GM12865 (cell line): ENCODE measurements at places on chromosomes 4 and X.

DNA sequence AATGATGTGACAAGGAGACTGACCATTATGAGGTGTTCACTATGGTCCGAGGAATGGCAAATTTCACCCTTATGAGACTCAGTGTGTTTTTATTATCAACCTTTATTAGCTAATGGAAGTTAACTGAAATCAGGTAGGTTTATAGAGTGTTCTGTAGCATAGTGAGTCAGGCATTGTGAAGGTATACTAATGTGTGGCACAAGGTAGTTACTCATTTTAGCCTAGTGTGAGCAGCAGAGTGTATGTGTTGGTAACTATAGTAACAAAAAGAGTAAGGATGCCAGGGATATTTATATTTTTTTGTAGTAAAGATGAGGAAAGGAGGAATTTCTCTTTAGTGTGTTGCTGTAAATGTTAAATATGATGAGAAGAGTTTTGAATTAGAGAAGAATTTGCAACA, 12.0 kb downstream of the PDLIM5 start:
- no peak for DNase-seq

DNA sequence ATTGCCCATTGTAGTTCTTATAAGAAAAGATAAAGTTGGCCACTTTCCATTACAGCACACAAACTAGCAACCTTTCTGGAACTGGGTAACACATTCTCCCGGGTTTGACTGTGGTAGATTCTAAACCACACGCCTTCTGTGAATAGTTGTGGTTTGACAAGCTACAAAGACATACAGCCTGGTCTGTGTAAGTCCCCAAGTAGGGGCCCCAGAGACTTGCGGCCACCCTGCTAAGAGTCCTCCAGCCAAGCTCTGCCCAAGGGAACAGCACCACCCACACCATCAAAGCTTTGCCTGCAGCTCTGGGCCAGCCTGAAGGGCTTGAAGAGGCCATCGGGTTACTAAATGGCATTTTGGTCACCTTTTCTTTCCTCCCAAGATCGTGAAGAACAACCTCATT, 203.4 kb downstream of the MAML3 start:
- DNase-seq = peak; percentile 87

- DNase-seq = no peak
These were observed 3.8 kb upstream of the FGG start for GRCh38 chr4:154616287-154616686.

DNA sequence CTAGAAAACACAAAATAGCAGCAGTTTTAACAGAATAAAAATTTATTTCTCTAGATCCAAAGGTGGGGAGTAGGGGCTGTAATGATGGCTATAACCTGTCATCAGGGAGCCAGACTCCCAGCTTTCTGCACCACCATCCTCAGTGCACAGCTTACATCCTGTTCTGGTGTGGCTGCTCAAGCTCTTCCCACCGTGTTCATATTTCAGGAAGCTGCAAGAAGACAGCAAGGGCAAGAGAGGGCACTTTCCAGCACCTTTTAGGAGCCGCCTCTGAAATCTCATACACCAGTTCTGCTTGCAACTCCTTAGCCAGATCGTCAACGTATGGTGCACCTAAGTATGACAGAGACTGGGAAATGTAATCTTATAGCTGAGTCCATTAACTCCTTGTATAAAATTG, 253.7 kb downstream of the CENPC start:
- no peak for DNase-seq

- DNase-seq = no peak
These were observed 97.6 kb downstream of the SLC34A2 start for GRCh38 chr4:25753239-25753638.

DNA sequence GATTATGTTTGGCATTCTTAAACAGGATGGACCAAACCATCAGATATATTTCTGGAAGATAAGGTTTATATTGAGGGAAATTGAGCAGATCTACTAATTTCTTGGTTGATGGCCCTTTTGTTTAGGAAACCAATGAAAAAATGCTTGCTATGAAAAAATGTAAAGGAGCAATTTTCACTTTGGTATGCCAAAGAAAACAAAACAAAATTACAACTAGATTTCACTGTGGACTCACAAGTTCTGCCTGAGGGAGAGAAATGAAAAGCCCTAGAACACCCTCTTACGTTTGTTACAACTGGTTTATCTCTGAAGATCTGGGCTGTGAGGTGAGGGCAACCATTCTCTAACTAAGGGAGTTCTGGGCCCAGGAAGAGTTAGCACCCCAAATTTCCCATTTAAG, 122.5 kb upstream of the IL15 start:
- DNase-seq = no peak

- no peak for DNase-seq
These were observed 11.1 kb downstream of the GASK1B start for GRCh38 chr4:158161551-158162354.

GRCh38 chr4:40281913-40282312, 53.2 kb upstream of the CHRNA9 start:
- no peak for DNase-seq

DNA sequence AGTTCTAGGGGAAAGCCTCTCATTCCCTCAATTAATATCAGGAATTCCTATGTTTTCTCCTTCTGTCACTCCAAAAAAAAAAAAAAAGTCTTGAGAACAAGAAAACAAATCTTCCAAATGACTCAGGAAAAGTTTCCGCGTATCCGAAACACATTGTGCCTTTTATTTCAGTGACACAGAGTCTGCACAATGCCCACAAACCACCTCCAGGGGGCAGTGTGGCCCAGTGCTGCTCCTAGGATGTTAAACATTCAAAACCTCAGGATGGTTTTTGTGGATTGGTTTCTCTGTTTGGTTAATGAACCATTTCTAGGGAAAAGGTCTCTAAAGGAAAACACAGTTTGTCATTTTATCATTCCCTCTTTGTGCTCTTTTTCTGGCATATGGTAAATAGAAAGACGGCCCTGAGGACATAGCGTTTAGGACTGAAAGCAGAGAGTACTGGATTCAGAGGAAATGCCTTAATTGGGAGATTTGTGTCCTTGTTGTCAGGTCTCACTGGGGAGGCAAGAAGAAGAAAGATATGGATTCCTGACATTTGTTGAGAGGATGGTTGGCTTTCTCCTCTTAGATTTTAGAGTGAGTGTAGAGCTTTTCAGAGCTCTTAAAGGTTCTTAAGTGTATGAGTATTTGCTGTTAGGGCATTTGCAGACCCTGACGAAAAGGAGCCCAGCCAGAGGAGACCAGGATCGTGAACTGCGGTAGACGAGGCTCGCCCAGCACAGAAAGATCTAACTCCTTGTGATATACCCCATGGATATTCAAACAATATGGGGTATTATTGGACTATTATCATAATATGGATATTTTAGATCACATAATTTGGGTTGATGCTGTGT, 65.7 kb upstream of the MAP9 start:
- DNase-seq = peak; percentile 59

- peak; percentile 42 for DNase-seq
These were observed 87.5 kb downstream of the TRAPPC11 start for GRCh38 chr4:183746305-183747229.

- DNase-seq = no peak
These were observed 40.6 kb upstream of the ADGRA3 start for GRCh38 chr4:22556495-22556894.

- DNase-seq = peak; percentile 8
These were observed 722 bp upstream of the NBDY start for GRCh38 chrX:56728321-56728720.

DNA sequence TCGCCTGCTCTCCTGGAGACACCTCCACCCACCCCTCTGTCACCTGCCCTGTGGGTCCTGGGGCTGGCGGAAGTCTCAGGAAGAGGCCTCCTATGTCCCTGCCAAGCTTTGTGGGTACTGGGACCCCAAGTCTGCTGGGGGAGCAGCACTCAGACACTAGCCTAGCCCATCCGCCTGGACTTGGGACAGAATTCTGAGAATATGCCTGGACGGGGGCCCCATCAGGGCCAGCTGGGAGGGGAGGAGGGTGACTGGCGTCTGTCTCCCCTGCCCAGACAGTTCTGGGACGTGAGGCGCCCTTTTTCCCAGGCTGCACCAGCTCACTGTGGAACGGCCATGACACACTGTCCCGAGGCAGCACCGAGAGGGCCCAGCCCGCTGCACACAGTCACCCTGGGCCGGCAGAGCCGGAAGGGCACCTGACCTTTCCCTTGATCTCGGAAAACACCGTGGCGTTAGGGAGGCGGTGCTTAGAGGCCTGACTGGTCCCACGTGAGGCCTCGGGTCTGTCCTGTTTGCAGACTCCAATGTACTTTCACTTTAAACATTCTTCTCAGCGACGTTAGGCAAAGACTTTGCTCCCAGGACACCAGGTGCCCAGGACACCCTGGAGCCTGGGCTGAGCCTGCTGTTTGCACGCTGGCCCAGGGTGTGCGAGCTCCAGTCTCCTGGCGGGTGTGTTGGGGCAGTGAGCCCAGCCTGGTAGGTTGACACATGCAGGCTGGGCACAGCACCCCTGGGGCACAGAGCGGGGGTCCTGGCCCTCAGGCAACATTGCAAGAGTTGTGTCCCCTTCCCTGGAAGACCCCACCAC, 700 bp downstream of the SLC26A1 start:
- peak; percentile 89 for DNase-seq

DNA sequence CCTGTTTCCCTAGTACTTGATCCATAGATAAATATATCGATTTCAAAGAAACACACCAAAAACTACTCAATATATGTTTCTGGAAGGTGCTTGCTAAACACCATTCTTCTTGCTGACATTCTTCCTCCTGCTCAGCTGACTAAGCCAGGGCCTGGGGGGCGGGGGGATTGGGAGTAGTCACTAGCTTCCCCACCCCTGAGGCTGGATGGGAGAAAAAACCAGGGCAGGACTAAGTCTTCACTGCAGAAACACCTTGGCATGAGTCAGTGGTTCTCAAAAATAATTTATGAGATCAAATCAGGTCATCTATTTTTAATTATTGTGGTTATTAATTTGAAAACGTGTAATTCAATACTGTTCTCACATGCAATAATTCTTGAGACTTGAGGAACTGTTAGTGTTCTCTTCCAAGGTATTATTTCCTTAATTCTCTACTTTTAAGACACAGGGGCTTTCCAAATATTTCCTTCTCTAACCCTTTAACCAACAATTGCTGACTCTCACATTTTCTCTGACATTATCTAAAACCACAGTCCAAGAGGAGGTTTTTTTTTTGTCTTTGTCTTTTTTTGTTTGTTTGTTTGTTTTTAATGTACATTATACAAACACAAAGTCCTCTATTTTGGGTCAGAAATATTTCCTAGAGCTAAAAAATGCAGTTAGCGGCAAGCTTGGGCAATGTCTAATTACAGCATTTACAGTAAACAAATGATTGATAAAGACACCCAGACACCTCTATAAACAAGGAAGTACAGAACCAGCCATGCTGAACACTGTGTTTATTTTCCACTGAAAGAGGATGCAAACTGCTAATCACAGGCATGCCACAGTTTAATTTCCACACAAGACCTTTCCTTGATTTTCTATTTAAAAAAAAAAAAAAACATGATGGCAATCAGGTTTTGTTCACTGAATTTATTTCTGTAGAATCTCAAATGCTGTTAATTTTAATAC, 120.3 kb upstream of the USP9X start:
- no peak for DNase-seq

DNA sequence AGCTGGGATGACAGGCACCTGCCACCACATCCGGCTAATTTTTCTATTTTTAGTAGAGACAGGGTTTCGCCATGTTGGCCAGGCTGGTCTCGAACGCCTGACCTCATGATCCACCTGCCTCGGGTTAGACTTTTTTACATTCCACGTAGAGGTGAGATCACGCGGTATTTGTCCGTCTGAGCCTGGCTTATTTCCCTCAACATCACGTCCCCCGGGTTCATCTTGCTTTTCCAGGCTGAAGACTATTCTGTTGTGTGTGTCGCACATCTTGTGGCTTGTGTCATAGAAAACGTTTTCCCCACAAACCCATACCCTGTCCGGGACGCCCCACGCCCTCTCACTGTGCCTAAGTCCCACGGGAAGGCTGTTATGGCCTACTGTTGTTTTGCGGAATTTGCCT, 185.3 kb downstream of the CRLF2 start:
- DNase-seq = peak; percentile 64

DNA sequence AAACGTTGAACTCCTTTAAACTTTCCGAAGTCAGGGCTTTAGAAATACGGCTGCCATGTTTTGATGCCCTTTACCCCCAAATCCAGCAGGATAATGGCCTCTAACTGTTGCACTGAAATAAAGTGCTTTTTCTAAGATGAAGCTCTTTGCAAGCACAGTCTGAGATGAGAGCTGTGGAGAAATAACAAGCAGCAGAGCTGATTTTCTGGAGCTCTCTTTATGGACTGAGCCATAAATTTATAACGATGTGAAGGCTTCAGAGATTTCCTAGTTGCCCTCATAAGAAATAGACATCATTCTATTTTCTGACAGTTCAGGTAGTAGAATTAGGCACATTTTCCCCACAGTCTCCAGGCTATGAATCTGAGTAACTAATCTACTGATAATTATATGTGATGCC, 567.3 kb downstream of the PDHA2 start:
- DNase-seq = no peak

DNA sequence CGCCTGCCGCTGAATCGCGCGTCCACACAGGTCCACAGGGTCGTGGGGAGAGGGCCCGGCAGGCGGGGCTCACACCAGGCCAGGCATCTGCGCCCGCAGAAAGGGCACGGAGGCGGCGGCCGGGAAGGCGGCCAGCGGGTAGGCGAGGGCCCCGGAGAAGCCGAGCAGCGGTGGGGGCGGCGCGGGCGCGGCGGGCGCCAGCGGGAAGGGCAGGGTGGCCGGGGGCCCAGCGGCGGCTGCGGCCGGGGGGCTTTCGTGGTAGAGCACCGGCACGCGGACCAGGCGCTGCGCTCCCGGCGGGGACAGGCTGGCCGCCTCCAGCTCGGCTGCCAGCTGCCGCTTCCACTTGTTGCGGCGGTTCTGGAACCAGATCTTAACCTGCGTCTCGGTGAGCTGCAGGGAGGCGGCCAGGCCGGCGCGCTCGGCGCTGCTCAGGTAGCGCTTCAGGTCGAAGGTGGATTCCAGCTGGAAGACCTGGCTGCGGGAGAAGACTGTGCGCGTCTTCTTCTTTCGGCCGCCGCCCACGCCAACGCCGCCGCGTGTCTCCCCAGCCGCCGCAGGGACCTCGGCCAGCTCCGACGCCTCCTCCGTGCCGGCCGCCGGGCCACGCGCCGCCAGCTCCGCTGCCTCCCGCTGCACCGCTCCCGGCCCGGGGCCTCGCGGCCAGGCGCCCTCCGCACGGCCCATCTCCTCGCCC, 3.9 kb downstream of the HMX1 start:
- DNase-seq = no peak

GRCh38 chr4:141054446-141054845, 78.8 kb downstream of the RNF150 start:
- DNase-seq = no peak

DNA sequence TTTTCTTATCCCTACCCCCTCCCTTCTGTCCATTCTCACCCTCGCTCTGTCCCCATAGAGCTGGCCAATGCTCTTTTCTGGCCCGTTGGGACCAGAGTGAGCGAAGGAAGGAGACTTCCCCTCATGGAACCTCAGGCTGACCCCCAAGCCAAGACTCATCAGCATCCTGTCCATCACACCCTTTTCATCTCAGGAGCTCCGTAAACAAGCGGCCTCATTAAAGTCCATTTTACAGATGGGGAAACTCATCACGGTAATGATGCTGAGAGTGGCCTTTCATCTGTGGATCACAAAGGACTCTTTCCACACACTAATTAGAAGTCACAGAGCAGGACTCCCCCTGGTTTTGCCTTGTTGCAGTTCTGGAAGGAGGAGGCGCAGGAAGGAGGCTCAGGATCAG, 67.4 kb upstream of the SLC34A2 start:
- DNase-seq = no peak

GRCh38 chr4:6390356-6390755, 82.1 kb downstream of the PPP2R2C start:
- no peak for DNase-seq
